ENCODE measurements at places on chromosomes 6 and 20. TPM values are rescaled to one million over a fixed set of nuclear protein-coding genes. Genes with fewer than 3 reads are reported as not detected.

Gene ECT2L
- total RNA-seq = 0.11 TPM

Gene ENPP4
- total RNA-seq = 1.6 TPM

Gene RIN2
- total RNA-seq = 67.8 TPM

Gene EMILIN3
- total RNA-seq = not detected

Gene WFDC12
- not detected for total RNA-seq

Gene TSBP1
- total RNA-seq = not detected

Gene VNN1
- total RNA-seq = 0.32 TPM
